Left cardiac atrium (tissue), 4 donors: ENCODE measurements at places on chromosomes 11 and 22. TPM values are rescaled to one million over a fixed set of nuclear protein-coding genes. Genes with fewer than 3 reads are reported as not detected.

The OR6T1 gene
- total RNA-seq: not detected

The SCARF2 gene
- total RNA-seq: 3.2 TPM

The MPZL3 gene
- total RNA-seq: 1.0 TPM

The LGALS12 gene
- 32.1 TPM for total RNA-seq

The TRIM49 gene
- not detected for total RNA-seq

The MS4A2 gene
- total RNA-seq: 1.7 TPM

The RNF121 gene
- 25.9 TPM for total RNA-seq

The LMO2 gene
- 15.8 TPM for total RNA-seq

The SEC14L2 gene
- total RNA-seq: 2.1 TPM

The NOL12 gene
- total RNA-seq: 13.7 TPM

The SLC22A6 gene
- total RNA-seq: not detected

The BARX2 gene
- not detected for total RNA-seq

The PNPLA3 gene
- 1.5 TPM for total RNA-seq

The EIF4G2 gene
- 665 TPM for total RNA-seq

The SLC6A5 gene
- total RNA-seq: 0.16 TPM

The OR51B5 gene
- total RNA-seq: not detected

The SERPING1 gene
- 198 TPM for total RNA-seq

The PHETA2 gene
- 8.7 TPM for total RNA-seq

The OR6A2 gene
- 0.08 TPM for total RNA-seq

The TKFC gene
- total RNA-seq: 18.0 TPM

The RFPL2 gene
- not detected for total RNA-seq

The MOGAT2 gene
- 0.26 TPM for total RNA-seq

The SNX32 gene
- total RNA-seq: not detected

The APOBEC3H gene
- 0.35 TPM for total RNA-seq

The SLC5A12 gene
- total RNA-seq: 6.1 TPM

The MS4A14 gene
- 1.4 TPM for total RNA-seq

The SF3B2 gene
- 101 TPM for total RNA-seq

The CARNS1 gene
- 11.9 TPM for total RNA-seq

The POU2AF1 gene
- 0.21 TPM for total RNA-seq

The TMEM25 gene
- total RNA-seq: 8.8 TPM

The SHISA8 gene
- total RNA-seq: 3.3 TPM

The UBQLN3 gene
- total RNA-seq: 0.15 TPM

The MS4A13 gene
- not detected for total RNA-seq

The GDPD5 gene
- 12.3 TPM for total RNA-seq

The TUBA8 gene
- 200 TPM for total RNA-seq

The RASGRP2 gene
- 37.1 TPM for total RNA-seq

The NPAS4 gene
- 0.18 TPM for total RNA-seq

The OR51F2 gene
- not detected for total RNA-seq

The TSGA10IP gene
- total RNA-seq: not detected

The ART1 gene
- total RNA-seq: not detected

The MYO7A gene
- 11.1 TPM for total RNA-seq

The MRPL17 gene
- total RNA-seq: 48.6 TPM
